Central memory CD8-positive, alpha-beta T cell (primary cell): ENCODE measurements at places on chromosomes 2 and 18.

- no peak for DNase-seq
Measured at GRCh38 chr18:23032030-23032582, 99.0 kb downstream of the RBBP8 start.

GRCh38 chr2:23412556-23413155 is 27.7 kb downstream of the KLHL29 start:
- no peak for DNase-seq

GRCh38 chr2:221676566-221677172 is 104.6 kb upstream of the EPHA4 start:
- DNase-seq: no peak

- DNase-seq: no peak
Measured at GRCh38 chr2:167487728-167488127, 599.4 kb downstream of the XIRP2 start.

DNA sequence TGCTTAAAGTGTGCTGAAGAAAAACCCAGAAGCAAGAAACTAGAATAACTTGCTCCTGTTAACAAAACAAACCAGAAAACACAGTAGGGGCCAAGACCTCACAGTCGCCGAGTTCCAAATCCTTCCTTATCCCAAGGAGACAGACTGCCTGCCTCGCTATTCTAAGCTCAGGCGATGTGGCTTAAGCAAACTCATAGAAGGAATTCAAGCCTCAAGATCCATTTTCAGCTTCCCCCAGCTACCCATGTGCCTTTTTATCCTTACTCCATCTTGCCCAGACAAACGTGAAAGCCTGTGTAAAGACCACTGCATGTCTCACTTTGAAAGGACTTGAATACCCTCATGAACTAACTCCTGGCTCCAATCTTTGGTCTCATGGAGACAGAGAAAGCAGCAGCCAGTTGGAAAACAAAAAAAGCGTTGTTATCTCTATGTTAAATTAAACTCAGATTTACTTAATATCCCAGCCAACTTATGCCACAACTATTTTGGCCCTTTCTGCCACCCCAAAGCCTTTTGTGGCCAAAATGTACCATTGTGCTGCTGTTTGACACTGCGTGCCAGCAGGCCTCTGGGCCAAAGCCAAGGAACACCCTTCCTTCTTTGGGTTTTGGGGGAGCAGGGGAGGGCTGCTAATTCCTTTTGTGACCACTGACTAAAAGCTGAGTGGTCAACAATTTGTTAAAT is 123.2 kb upstream of the FZD5 start:
- DNase-seq: no peak

- DNase-seq: no peak
Measured at GRCh38 chr18:42001801-42002200, 46.8 kb downstream of the PIK3C3 start.

GRCh38 chr18:75057169-75057960 is 151.6 kb downstream of the PTGR3 start:
- no peak for DNase-seq

DNA sequence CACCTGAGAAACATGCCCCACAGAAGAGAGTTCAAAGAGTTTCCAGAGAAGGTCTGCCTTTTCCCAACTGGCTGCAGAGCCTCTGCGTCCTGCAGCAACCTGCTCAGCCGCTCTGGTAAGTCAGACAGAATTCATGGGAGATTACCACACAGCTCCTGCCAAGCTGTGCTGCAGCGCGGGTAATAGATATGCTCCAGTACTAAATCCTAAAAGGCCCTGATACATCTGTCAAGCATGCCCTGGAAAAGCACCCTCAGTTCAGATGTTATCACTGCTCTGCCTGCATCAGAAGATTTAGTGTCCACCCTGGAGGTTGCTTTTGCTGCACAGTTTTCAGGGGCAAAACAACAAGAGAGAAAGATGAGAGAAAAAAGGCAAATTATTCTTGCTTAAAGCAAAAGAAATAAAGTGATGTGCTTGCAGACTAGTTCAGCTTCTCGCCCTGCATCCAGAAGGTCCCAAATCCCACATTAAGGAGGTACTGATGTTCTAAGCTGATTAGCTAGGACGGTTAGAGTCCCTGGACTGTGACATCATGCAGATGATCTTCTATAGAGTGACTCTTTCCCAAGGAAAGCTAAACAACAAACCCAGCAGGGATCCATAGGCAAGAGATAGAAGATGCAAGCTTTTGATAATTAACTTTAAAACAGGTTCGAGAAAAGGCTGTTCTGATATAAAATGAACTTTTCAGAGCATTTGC is 488.6 kb downstream of the BCL11A start:
- no peak for DNase-seq

GRCh38 chr2:1721706-1722646 is 22.3 kb downstream of the PXDN start:
- no peak for DNase-seq

GRCh38 chr2:108916122-108916795 is 72.8 kb downstream of the EDAR start:
- DNase-seq: no peak

- no peak for DNase-seq
Measured at GRCh38 chr2:103605071-103605780, 843.4 kb downstream of the TMEM182 start.

GRCh38 chr2:239953418-239954061 is 71.6 kb downstream of the NDUFA10 start:
- DNase-seq: no peak

DNA sequence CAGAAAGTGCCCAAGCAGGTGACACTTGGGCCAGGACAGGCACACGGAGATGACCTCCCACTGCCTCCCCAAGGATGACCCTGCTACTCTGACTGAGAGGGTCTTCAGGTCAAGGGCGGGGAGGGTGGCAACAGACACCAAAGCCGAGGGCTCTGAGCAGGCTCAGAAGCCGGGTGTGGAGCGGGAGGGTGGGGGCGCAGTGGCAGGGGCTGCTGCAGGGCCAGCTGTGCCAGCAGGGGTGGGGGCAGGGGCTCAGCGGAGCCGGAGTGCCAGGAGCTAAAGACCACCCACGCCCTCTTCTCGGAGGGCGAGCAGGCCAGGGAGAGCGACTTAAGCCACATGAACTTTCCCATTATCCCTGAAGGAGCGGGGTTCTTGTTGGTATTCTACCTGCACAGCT is 93.3 kb upstream of the MBOAT2 start:
- no peak for DNase-seq

GRCh38 chr18:45312555-45313126 is 302.6 kb upstream of the SLC14A2 start:
- DNase-seq: no peak
